ENCODE measurements at places on chromosomes 6 and 20. TPM values are rescaled to one million over a fixed set of nuclear protein-coding genes. Genes with fewer than 3 reads are reported as not detected.

Gene GSTA4
- total RNA-seq: 84.5 TPM

Gene LAMA5
- total RNA-seq: 24.6 TPM

Gene DNAH8
- 0.09 TPM for total RNA-seq

Gene SLC17A2
- total RNA-seq: not detected

Gene CENPQ
- 6.5 TPM for total RNA-seq

Gene ESR1
- total RNA-seq: 0.09 TPM

Gene KCNB1
- total RNA-seq: 10.0 TPM

Gene C6orf136
- 8.4 TPM for total RNA-seq

Gene DLGAP4
- total RNA-seq: 39.9 TPM

Gene NHLRC1
- total RNA-seq: 2.8 TPM

Gene SPATA2
- total RNA-seq: 2.6 TPM

Gene LTB
- not detected for total RNA-seq

Gene GGT7
- 19.3 TPM for total RNA-seq

Gene ZBTB22
- 17.7 TPM for total RNA-seq

Gene ANKEF1
- total RNA-seq: 3.5 TPM

Gene RPP21
- total RNA-seq: 12.6 TPM

Gene SLC26A8
- 3.7 TPM for total RNA-seq

Gene TMEM200A
- 12.0 TPM for total RNA-seq

Gene PSORS1C2
- not detected for total RNA-seq

Gene ATF6B
- 25.0 TPM for total RNA-seq

Gene HSD17B8
- total RNA-seq: 2.4 TPM

Gene SAPCD1
- total RNA-seq: not detected

Gene PTCRA
- not detected for total RNA-seq

Gene PACSIN1
- total RNA-seq: 4.3 TPM

Gene CALHM6
- 2.8 TPM for total RNA-seq

Gene TSHZ2
- 7.1 TPM for total RNA-seq

Gene UFL1
- 17.1 TPM for total RNA-seq

Gene TBC1D20
- total RNA-seq: 19.3 TPM

Gene MARCKS
- 251 TPM for total RNA-seq

Gene FERMT1
- total RNA-seq: 1.1 TPM

Gene IL17A
- not detected for total RNA-seq

Gene EFCAB8
- not detected for total RNA-seq

Gene BFSP1
- total RNA-seq: 1.5 TPM

Gene MEI4
- 0.73 TPM for total RNA-seq

Gene SEL1L2
- not detected for total RNA-seq

Gene PLA2G7
- total RNA-seq: 5.8 TPM

Gene HLA-DMA
- total RNA-seq: 0.73 TPM

Gene TMEM244
- not detected for total RNA-seq

Gene NOP56
- total RNA-seq: 83.5 TPM

Gene CRISP2
- 0.54 TPM for total RNA-seq

Gene ABHD16B
- not detected for total RNA-seq

Gene TEAD3
- total RNA-seq: 2.1 TPM

Gene NRSN1
- 26.8 TPM for total RNA-seq

Gene TXLNB
- 0.73 TPM for total RNA-seq

Gene STMND1
- 0.36 TPM for total RNA-seq

Gene C4A
- 13.5 TPM for total RNA-seq

Gene GHRH
- not detected for total RNA-seq

Measured in cerebellum (tissue), 4 donors.